ENCODE measurements at places on chromosomes 1 and 21.

- DNase-seq: no peak
Observed at GRCh38 chr1:165147799-165148198, 208.7 kb downstream of the LMX1A start.

- no peak for DNase-seq
Observed at GRCh38 chr1:18870957-18871356, 11.5 kb upstream of the TAS1R2 start.

DNA sequence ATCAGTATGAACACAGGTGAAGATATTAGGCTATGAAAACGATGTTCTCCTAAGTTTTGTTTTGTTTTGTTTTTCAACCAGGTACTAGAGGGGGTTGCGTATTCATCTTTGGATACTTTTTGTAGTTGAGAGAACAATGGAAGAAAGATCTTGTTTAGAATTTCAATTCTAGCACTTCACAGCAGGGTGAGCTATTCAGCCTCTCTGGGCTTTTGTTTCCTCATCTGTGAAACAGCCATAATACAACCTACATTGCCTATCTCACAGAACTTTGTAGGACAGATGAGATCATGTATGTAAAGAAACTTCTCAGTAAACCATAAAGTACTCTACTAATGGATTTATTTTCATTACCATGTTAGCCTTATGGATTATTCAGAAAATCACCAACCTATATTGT is 199.5 kb downstream of the GPATCH2 start:
- no peak for DNase-seq

DNA sequence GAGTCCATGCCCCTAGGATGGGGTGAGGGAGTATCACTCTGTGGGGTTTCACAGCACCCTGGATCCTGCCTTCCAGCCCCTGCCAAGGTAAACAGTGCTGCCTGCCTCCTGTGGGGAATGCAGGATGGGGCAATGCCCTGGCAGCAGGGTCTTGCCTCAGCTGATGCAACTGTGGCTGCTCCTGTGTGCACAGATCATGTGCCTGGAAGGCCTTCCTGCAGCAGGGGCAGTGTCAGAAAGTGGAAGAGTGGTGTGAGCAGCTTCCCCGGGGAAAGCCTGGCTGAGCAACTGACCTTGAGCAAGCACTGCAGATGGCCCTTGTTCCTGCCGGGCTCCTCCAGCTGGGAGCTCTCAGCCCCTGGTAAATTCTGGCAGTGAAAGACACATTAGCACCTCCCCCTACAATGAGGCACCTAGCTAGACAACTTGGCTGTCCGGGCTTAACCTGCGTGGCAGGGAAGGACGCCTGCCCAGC is 9.9 kb downstream of the TOR3A start:
- no peak for DNase-seq

All from activated T-cell treated with anti-CD3 and anti-CD28 coated beads, Interleukin-2, amount 50 U/mL, for 4 hours (primary cell).